ENCODE measurements at places on chromosomes 12 and 14. TPM values are rescaled to one million over a fixed set of nuclear protein-coding genes. Genes with fewer than 3 reads are reported as not detected.

Gene BEGAIN
- total RNA-seq: 0.51 TPM

- DNase-seq: no peak
Measured at GRCh38 chr12:30980955-30981662, 54.6 kb downstream of the TSPAN11 start.

Gene OR10P1
- total RNA-seq: not detected

DNA sequence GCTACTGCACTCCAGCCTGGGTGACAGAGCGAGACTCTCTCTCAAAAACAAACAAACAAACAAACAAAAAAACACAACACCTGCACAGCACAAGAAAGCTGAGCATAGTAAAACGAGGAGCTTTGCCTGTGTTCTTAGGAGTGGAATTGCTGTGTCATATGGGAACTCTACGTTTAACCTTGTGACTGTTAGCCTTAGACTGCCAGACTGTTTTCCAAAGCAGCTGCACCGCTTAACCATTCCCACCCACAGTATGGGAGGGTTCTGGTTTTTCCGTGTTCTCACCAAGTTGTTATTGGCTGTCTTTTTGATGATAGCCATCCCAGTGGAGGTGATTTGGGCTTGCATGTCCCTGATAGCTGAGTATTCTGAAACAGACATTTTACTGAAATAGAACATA, 9.2 kb downstream of the WNT5B start:
- DNase-seq: no peak

Gene ERP27
- total RNA-seq: 1.4 TPM

DNA sequence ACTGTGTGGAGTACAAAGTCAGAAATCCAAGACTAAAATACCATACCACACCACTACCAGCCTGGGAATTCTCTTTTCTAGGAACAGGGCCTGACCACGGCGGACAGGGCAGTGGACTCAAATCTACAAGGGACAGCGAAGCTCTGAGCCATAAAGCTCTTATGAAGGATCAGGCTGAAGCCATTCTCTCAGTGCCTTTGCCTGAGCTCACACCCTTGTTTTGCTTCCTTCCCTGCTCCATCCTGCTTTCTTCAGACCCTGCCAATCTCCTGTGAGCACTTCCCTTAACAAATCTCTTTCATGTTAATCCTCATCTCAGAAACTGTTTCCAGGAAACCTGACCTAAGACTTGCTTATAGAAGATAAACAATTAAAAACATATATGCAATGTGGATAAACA, 398.5 kb downstream of the MDGA2 start:
- DNase-seq: no peak

DNA sequence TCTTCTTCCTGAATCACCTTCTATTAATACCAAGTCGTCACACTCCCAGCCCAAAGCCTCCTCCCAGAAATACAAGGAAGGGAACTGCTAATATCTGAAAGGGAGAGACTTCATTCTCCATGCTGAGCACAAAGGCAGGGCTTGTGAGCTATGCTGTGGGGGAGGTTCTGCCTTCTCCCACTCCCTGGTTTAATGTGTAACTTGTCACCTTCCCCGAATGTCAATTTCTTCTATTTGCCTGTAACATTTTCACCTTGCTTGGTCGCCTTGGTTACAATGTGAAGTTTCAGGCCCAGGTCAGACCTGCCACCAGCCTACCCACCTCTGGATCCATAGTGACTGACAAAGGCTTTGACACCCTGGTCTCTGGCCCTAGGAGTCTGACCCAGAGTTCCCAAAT, 82.0 kb upstream of the ESRRB start:
- no peak for DNase-seq

DNA sequence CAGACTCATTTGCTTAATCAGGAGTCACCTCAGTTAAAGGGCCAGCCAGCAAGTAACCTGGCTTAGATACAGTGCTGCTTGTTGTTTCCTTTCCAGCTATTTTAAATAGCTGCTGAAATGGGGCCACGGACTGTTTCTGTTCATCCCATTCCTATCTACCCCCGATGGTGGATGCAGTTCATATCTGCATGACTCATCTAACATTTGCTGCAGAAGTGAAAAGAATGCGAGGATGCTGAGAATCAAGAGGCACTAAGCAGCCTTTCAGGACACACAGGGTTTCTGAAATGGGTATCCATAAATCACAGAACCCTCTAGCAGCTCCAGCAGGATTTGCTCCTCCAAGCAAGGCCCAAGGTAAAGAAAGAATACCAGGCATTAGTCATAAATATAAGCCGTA, 60.2 kb upstream of the RTRAF start:
- no peak for DNase-seq

Gene C3AR1
- total RNA-seq: 0.22 TPM

- peak; percentile 99 for DNase-seq
Measured at GRCh38 chr12:92899386-92900001, 29.6 kb downstream of the EEA1 start.

DNA sequence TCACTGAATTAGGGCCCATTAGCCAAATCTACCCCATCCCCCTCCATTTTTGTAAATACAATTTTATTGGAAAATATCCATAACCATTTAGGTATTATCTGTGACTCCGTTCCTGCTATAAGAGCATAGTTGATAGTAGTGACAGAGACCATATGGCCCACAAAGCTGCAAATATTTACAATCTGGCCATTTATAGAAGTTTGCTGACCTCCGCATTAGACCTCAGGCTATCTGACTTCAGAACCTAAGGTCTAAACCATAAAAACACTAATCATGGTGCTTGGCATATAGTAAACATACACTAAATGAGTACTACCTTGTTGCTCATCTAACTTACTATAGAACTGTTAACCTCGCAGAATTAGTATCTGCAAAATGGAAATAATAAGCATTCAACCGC, 124.8 kb downstream of the NPAS3 start:
- DNase-seq: no peak

- DNase-seq: no peak
Measured at GRCh38 chr12:53065975-53066931, 12.9 kb downstream of the SPRYD3 start.

GRCh38 chr14:67528276-67528675, 4.8 kb upstream of the PLEKHH1 start:
- no peak for DNase-seq

- no peak for DNase-seq
Measured at GRCh38 chr12:100138803-100139098, 3.9 kb downstream of the BLTP3B start.

Gene GPD1
- 0.07 TPM for total RNA-seq

DNA sequence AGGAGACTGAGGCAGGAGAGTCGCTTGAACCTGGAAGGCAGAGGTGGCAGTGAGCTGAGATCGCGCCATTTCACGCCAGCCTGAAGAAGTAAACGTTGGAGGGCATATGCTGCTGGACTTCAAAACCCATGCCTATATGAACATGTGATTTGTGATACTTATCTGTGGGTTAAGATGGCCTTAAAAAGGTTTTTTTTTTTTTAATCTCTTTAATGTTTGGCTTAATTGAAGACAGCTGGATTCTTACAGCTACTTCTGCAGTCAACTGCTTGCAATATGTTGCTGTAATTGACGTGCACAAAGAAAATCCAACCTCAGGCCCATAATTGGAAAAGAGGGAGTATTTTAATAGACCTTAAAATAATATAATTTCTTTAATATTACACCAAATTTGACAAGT, 1.5 kb upstream of the B3GNT4 start:
- DNase-seq: no peak

DNA sequence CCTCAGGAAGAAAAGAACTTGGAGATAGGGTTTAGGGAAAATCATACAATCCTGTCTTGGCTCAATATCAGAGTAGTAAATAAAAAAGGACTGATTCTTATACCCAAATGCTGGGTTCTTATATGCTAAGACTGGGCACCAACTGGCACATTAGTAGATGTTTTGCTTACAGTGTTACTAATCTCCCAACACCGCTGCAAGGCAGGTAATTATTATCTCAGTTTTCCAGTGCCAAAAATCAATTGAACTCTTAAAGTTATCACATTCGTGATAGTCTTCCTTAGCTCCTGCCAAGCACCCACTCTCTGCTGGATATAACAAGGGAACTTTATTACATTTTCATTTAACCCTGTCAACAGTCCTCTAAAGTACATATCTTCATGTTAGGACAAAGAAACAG, 25.0 kb upstream of the HIGD1C start:
- no peak for DNase-seq

- DNase-seq: no peak
Measured at GRCh38 chr14:76917158-76917596, 91.0 kb downstream of the LRRC74A start.

Gene PAX9
- 0.12 TPM for total RNA-seq

DNA sequence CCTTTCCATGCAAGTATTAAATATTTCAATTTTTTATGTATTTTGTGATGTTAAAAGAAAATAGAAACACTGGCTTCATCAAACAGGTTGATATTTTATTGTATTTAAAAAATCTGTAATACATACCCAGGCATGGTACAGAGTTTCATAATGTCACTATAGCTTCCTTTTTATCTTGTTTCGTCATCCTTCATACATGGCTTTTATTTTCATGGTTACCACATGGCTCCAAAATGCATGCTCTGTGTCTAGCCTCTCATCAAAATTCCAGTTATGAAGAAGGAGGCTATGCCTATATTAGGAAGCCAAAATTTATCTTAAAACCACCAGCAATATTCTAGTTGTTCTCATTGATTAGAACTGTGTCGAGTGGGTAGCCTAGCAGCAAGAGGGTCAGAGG, 464.8 kb downstream of the BTG1 start:
- DNase-seq: no peak

GRCh38 chr14:99503848-99504453, 22.7 kb downstream of the CCNK start:
- DNase-seq: no peak

DNA sequence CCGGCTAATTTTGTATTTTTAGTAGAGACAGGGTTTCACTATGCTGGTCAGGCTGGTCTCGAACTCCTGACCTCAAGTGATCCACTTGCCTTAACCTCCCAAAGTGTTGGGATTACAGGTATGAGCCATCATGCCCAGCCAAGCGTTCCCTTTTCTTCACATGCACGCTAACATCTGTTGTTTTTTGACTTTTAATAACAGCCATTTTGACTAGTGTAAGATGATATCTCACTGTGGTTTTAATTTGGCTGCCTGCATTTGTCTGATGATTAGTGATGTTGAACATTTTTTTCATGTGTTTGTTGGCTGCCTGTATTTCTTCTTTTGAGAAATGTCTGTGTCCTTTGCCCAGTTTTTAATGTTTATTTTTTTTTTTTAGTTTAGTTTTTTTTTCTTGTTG, 10.2 kb upstream of the YARS2 start:
- DNase-seq: no peak

- DNase-seq: no peak
Measured at GRCh38 chr12:68086019-68086603, 73.4 kb downstream of the IFNG start.

Gene STYK1
- 4.6 TPM for total RNA-seq

Gene C12orf54
- not detected for total RNA-seq

GRCh38 chr12:70367258-70368141, 1.4 kb downstream of the KCNMB4 start:
- no peak for DNase-seq

Gene SMCO3
- total RNA-seq: 0.07 TPM

- no peak for DNase-seq
Measured at GRCh38 chr14:73935666-73936065, 14.2 kb downstream of the FAM161B start.

Gene PIP4P1
- 19.1 TPM for total RNA-seq

DNA sequence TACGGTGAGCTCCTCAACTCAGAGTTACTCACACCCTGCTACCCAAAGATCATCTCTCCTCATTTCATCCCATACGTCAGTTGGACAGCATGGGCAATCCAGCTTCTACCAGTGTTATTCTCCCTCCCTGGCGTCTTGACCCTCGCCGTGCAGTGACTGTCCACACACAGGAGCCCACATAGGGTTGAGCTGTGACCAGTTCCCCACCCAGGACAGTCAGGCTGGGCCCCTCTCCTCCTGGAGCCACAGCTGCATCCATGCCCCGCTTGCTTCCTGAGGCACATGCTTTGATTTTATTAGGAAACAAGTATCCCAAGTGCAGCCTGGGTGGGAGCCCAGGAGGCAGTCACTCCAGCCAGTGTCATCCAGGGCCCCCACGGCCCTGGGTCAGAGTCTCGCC, 140.3 kb upstream of the SFSWAP start:
- DNase-seq: no peak

Gene TMCC3
- total RNA-seq: 11.8 TPM

DNA sequence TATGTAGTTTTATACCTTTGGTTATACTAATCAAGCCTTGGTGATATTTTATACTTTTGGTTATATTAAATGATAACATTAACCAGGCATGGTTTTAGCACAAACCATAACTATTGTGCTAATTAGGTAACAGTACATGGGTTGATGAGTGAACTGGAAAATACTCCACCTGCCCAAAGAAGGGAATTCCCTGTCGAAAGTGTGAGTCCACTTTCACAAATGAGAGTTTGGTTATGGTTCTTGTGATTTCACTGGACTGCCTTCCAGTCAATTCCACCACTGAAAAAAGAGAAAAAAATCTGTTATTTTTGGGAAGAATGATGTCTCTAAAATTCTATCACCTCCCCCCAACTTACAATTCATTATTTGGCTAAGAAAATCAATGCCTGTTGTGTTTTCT, 9.7 kb downstream of the A2M start:
- no peak for DNase-seq

DNA sequence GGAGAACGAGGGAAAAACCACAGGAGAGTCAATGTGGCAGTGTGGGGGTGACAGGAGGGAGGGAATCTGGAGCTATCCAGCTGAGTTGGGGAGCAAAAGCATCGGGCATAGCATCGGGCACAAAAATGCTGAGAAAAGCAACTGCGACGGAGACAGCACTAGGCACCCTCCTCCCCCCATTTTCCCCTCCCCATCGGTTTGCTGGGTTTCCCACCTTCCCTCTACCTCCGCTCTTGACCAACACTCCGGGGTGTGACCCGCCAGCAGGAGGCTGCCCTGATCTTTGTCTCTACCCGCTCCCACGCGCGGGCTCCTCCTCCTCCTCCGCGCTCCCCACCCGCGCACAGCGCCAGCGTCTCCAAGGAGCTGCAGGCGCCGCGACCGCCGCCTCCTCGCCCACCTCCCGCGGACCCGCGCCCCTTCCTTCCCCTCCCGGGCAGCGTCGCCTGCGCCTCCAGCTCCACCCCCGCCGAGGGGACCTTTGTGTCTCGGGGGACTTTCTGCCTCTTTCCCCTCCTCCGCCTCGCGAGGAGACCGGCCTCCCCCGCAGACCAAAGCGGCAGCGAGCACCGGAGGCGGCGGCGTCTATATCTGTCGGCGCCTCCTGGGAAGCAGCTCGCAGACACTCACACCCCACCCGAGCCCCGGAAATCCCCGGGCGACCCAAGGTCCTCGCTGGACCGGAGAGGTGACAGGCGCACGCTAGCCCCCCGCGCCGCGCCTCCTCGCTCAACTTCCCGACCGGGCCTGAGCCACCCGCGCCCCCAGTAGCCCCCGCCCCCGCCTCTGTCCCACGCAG, 920 bp downstream of the CDK17 start:
- DNase-seq: no peak
